HuH-7 (cell line): ENCODE measurements at places on chromosomes 5 and 9.

DNA sequence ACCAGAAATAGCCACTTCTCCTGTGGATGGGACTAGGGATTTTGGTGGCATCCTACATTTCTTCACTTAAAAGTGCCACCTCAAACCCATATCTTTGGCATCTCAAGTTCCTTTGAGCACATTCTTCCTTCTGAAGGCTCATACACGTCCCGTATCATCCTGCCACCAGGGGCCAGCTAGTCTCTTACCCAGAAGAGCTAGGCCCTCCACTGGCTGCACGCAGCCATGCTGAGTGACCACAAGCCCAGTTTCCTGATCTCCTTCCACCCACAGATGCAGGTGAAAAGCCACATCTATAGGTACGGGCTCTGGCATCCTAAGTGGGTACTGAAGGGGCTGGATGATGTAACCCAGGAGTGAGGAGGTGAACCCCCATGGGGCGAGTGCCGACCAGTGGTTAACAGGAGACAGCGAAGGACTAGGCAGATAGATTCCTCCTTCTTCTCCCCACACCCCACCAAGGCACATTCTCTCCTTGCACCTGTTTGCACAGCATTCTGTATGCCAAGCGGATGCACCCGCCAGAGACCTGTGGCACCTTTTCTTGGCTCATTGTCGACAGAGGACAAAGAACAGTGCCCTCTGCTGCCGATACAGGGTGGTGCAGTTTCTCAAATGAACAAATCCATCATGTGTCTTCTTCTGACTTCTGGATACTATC lies 14.4 kb upstream of the SCGB3A1 start:
- DNase-seq, result peak; percentile 77

GRCh38 chr5:77231471-77232138 lies 21.1 kb downstream of the PDE8B start:
- DNase-seq, result no peak

- no peak for DNase-seq
Observed at GRCh38 chr9:23941051-23941450, 115.0 kb upstream of the ELAVL2 start.

GRCh38 chr5:57780306-57780960 lies 297.8 kb upstream of the ACTBL2 start:
- DNase-seq, result no peak

- no peak for DNase-seq
Observed at GRCh38 chr9:761176-761792, 80.2 kb upstream of the DMRT1 start.

- DNase-seq, result peak; percentile 23
Observed at GRCh38 chr5:124599028-124599973, 147.1 kb downstream of the ZNF608 start.

DNA sequence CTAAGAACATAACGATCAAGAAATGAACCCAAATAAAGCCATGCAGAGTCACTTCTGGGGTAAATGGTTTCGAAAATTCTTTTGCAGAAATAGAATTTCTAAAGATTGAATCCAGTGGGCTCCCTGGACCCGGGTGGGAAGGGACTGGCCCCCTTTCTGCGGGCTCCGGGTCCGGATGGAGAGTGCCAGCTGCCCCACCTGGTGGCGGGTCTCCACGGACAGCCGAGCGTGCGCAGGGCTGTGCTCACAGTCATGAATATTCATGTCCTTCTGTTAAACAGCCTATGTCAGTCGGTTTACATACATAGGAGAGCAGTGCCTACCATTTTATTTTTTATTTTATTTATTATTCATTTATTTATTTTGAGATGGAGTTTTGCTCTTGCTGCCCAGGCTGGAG lies 4.7 kb upstream of the PPP1R26 start:
- peak; percentile 58 for DNase-seq

DNA sequence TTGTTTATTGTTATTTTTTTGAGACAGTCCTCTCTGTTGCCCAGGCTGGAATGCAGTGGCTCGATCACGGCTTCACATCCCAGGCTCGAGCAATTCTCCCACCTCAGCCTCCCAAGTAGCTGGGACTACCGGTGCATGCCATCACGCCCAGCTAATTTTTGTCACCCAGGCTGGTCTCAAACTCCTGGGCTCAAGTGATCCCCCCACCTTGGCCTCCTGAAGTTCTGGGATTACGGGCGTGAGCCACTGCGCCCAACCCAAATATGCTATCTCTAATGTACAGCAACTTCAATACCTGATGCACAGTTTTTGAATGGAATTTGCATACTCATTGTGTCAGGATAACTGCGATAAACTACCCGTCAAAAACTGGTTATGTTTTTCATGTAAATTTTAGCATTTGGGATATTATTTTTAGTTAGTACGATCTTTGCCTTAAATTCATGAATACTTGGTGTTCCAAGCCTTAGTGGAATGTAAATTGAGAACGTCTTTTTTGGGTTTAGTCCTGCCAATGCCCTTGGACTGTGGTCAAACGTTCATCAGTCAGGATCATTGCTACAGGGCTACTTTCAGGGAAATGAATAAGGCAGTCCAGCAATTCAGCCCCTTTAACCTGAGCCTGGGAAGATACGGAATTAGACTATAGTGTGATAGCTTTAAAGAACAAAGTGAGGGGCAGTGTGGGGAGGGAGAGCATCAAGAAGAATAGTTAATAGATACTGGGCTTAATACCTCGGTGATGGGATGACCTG lies 4.4 kb downstream of the UGCG start:
- no peak for DNase-seq

DNA sequence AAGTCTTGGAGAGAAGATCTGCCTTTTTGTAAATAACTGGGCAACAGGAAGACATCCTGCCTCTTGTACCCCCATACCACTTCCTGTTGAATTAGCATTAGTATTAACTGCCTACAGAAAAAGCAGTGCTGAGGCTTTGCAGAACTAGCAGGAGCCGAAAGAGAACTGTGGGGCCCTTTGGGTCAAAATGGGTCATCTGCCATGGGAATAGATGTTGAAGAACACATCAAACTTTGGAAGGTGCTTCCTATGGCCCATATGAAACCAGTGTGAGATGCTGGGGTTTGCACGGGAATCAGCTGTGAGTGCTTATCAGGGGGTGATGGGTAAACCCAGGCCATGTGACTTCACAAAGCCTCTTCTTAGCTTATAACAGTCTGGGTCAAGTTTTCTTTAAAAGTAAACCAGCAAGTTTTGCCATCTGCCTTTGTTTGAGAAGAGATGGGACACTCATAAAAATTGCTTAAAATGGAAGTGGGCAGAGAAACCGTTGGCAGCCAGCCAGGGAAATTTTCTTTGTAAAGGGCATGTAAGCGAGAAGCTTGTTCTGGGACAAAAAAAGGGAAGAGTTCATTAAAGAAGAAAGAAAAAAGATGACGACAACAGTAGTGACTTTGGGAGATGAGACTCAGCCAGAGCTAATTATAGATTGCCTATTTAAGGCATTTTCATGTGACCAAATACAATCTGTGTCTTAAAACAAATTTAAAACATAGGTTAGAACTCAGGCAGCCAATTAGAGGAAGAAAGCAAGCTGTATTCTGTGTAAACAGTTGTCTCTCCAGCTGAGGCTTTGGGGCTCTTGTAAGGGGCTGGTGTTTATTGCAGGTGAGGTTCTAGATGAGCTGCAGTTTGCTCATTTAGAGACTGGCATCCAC lies 4.4 kb downstream of the SLC25A25 start:
- no peak for DNase-seq

DNA sequence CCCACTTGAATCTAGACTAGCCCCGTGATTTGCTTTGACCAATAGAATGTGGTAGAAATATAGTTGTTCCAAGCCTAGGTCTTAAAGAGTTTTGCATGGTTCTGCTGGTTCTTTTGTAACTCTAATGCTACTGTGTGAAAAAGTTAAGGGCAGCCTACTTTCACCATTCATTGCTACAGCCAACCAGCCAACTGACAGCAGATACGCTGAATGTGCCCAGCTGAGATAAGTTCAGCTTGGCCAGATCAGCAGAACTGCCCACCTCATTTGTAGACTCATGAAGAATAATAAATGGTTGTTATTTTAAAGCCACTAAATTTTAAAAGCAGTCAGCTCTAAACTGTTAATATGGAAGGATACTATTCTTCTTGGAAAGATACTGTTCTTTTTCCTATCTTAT lies 23.9 kb downstream of the NR3C1 start:
- no peak for DNase-seq

- DNase-seq, result no peak
Observed at GRCh38 chr5:157659868-157660660, 7.8 kb upstream of the SOX30 start.

DNA sequence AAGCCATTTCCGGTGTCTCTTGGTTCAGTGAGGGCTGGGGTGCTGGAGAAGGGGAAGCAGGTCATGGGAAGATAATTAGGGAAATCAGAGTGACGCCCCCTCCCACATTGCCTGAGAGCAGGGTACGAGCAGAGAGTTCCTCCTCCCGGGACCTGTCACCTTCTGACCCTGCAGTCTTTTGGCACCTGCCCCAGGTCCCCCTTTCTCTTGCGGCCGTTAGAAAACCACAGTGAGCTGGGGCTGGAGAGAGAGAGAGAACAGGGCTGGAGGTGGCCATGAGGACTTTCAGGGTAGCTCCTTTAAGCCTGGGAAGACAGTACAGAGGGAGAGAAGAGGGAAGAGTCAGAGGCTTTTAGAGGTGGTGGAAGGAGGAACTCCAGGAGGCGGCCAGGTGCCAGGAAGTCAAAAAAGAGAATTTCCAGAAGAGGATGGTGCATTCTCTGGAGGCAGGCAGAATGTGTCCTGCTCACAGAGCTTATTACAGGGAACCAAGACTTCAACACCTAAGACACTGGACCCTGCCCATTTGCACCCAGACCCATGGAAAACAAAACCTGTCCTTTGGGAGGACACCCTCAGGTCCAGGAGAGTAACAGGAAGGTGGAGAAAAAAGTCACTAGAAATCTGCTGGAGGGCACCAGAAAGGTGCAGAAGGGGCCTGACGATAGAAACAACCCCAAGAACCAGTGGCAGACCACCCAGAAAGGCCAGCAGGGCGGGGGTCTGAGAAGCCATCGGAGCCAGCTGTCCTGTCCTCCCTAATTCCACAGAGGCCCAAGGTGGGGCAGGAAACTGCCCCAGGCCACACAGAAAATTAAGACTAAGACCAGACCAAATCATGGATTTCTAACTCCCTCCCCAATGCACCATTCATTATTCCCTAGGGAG lies 6.5 kb upstream of the ACSL6 start:
- DNase-seq, result no peak

DNA sequence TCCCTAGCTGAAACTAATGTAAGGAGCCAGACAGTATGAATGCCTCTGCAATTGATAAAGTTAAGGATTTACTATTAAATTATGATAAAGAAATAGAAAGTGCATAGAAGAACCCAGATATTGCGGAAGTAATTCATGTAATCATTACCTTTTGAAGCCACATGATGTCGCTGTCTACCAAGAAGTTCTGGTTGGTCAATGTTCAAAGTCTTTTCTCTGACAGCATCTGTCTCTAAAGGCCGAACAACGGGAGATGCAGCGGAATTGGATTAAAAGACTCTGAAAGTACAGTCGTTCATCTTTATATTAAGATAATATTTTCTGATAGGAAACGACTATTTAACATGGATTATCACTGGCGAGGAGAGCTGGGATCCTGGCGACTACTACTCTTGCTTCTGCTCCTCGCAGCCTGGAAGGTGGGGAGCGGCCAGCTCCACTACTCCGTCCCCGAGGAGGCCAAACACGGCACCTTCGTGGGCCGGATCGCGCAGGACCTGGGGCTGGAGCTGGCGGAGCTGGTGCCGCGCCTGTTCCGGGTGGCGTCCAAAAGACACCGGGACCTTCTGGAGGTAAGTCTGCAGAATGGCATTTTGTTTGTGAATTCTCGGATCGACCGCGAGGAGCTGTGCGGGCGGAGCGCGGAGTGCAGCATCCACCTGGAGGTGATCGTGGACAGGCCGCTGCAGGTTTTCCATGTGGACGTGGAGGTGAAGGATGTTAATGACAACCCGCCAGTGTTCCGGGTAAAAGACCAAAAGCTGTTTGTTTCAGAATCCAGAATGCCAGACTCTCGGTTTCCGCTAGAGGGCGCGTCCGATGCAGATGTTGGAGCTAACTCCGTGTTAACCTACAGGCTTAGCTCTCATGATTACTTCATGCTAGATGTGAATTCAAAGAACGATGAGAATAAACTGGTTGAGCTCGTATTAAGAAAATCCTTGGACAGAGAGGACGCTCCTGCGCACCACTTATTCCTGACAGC lies at the start of gene PCDHA8:
Gene PCDHA8, plus strand, starts transcription at position 210 of the 985 bp plus-strand sequence. Its CDS starts 135 bp downstream, at position 345.
- DNase-seq, result peak; percentile 85

GRCh38 chr5:142210011-142210410 lies 101.4 kb downstream of the NDFIP1 start:
- DNase-seq, result no peak

- DNase-seq, result no peak
Observed at GRCh38 chr5:113357696-113358476, 76.9 kb downstream of the TSSK1B start.

GRCh38 chr5:126988021-126988569 lies 42.3 kb downstream of the MARCHF3 start:
- DNase-seq, result no peak

- no peak for DNase-seq
Observed at GRCh38 chr5:71955723-71956122, 151.6 kb upstream of the MAP1B start.

GRCh38 chr9:113428062-113428615 lies 17.6 kb downstream of the C9orf43 start:
- DNase-seq, result no peak

- DNase-seq, result no peak
Observed at GRCh38 chr9:89021154-89021803, 30.0 kb downstream of the S1PR3 start.

- no peak for DNase-seq
Observed at GRCh38 chr5:181140766-181141165, 6.6 kb upstream of the OR2V2 start.

DNA sequence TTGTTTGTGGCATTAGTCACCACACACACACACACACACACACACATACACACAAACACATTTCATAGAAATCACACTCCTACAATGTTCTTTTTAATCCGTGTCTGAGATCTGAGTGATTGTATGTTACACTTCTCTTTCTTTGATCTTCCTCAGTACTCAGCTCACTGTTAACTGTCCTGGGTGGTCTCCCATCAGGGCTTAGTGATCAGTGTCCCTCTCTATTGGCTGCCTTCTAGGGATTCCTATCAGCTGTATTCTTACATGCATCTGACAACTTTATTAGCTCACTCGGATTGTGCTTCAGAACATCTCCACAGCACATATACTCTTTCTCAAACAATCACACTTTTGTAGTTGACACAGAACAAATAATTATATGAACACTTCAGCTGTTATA lies 170.2 kb upstream of the POU5F2 start:
- DNase-seq, result no peak

GRCh38 chr5:112186401-112186990 lies 232.6 kb downstream of the EPB41L4A start:
- peak; percentile 15 for DNase-seq

DNA sequence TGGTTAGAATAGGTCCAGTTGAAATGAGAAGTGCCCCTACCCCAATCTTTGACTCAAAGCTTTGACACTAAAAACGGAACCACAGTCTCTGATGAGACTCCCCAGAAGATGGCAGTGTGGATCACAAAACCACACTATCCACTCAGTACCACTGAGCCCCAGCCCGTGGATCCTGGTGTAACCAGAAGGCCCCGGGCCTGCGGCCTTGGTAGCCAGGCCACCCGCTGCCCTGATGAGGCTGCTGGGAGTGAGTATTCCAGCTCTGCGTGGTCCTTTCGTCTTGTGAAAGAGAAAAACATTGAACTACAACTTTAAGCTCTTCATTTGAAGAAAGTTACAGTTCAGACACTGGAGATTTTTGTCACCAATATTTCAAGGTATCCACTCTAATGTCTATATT lies 42.2 kb upstream of the FBP1 start:
- DNase-seq, result peak; percentile 64

GRCh38 chr5:151213803-151214613 lies 9.9 kb downstream of the CCDC69 start:
- DNase-seq, result peak; percentile 84
